ENCODE measurements at places on chromosomes 1 and 21.

DNA sequence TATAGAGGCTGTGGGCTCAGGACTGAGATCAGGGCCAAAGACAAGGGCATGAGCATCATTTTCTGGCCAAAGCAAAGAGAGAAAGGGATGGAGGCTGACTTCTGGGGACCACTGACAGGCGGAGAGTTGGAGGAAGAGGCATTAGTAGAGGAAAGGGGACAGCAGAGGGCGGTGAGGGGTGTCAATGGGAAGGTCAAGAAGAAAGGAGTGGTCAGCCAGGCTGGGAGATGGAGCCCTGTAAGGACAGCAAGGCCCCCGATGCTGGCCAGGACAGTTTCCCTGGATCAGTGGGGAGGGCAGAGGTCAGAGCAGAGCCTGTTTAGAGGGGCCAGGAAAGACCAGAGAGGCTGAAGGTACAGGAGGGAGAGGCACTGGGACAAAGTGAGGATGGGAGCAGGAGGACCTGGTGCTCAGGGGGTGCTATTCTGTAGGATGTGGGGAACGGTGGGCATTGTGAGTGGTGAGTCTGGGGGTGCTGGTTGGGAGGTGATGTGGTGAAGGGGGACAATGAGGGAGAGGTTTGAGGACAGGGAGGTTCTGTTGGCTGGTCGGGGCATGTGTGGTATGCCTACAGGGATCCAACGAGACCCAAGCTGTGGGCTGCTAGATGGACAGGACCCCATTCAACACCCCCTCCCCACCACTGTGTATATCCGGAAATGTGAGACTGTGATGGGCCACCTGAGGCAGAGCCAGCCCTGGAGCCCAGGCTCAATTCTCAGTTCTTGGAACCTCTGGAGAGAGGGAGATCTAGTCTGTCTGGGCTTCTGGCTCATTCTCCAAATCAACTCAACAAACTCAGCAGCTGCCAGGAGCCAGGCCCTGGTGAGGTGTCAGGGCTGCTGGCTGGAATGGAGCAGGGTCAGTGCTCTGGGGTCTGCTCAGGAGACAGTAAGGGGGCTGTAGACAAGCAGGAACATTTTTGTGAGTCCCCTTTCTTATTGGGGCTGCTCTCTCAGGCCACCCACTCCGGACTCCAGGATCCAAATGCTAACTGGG, 1.4 kb upstream of the FAM151A start:
- DNase-seq, result no peak

DNA sequence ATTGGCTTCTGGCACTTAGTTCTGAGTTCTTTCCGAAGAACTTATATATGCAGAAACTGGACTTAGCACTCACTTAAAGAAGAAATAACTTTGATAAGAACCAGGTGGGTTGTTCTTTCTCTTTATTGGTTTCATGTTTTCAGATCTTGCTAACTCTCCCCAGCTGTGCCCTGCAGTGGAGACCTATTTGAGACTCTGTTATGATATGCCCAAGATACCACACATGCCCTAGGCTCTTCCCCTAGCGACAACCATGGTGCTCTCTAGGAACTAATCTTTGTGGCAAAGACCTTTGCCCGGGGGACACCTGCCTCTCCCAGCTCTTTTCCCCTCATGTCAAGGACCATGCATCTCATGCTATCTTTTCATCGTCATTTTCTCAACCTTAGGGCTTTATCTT, 128.8 kb downstream of the PBX1 start:
- no peak for DNase-seq

DNA sequence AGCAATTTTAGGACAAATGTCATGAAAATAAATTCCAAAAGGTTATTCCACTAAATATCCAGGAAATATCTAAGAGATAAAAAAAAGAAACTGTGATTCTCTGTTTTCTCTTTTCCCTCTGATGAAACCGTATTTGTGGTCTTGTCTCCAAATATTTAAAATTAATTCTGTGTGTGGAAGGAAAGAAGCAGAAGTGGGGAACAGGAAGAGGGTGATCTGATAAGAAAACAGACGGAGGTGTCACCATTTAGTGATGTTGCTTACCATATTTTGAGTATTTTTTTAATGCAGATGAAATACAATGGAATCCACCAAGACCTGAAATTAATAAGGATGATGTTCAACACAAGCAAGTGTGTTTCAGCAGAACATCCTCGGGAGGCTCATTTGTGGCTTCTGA, 29.6 kb downstream of the CLCA1 start:
- no peak for DNase-seq

DNA sequence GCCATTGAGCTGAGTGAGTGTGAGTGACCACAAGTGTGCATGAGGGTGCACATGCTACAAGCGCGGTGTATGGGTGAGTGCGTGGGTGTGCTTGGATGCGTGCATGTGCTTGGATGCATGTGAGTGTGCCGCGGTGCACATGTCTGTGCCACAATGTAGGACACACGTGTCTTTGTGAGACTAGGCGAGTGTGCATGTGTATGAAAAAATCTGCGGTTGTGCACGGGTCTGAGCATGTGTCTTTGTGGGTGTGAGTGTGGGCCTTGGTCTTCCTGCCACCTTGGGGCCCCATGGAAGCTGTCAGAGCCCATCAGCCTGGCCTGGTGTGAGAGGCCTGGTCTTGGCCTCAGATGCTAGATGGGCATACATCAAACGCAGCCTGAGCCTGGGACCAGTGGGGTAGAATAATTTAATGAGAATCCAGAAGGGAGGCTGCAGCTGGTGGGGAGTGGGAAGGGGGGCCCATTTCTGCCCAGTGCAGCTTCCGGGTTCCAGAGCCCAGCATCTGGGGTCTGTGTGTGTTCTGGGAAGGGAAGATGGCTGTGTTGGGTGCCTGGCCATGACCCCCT, 103.9 kb upstream of the SLC2A1 start:
- no peak for DNase-seq

GRCh38 chr1:19038096-19038495, 81.6 kb upstream of the IFFO2 start:
- DNase-seq, result no peak

- DNase-seq, result no peak
These were observed 60.0 kb upstream of the TLR5 start for GRCh38 chr1:223203034-223203408.

DNA sequence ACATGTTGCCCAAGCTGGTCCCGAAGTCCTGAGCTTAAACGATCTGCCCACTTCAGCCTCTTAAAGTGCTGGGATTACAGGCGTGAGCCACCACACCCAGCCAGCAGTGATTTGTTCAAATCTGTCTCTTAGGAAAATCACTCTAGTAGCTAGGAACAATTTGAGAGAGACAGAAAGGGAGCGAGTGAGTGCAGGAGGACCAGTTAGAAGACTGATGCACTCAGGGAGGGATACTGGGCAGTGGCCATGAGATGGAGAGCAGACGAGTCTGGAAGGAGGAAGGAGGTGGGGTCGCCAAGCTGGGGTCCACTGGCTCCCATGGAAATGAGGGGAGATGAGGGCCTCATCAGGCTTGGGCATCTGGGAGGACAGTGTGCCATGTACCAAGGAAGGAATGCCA, 23.6 kb upstream of the SSBP3 start:
- DNase-seq, result no peak

DNA sequence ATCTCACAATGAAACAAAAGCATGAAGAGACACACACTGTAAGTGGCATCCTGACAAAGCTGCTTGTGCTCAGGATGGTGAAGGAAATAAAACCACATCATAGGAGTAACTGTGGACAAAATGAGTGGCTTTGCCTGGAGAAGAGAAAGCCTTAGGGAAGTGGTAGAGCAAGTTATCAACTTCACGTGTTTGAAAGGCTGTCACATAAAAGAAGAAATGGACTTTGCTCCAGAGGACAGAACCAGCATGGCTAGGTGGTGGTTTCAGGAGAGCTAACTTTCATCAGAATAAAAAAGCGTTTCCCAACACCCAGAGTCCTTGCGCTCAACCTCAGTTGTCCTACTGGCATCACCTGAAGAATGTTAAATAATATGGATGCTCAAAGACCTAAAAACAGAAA, 139.9 kb downstream of the SETD4 start:
- DNase-seq, result no peak

GRCh38 chr1:23726686-23727085, 16.6 kb upstream of the ELOA start:
- no peak for DNase-seq

- DNase-seq, result no peak
These were observed 72.7 kb upstream of the CNIH3 start for GRCh38 chr1:224543453-224543852.

- DNase-seq, result no peak
These were observed 46.3 kb downstream of the AIDA start for GRCh38 chr1:222665964-222666363.

GRCh38 chr1:58818976-58819375, 35.1 kb upstream of the JUN start:
- no peak for DNase-seq

DNA sequence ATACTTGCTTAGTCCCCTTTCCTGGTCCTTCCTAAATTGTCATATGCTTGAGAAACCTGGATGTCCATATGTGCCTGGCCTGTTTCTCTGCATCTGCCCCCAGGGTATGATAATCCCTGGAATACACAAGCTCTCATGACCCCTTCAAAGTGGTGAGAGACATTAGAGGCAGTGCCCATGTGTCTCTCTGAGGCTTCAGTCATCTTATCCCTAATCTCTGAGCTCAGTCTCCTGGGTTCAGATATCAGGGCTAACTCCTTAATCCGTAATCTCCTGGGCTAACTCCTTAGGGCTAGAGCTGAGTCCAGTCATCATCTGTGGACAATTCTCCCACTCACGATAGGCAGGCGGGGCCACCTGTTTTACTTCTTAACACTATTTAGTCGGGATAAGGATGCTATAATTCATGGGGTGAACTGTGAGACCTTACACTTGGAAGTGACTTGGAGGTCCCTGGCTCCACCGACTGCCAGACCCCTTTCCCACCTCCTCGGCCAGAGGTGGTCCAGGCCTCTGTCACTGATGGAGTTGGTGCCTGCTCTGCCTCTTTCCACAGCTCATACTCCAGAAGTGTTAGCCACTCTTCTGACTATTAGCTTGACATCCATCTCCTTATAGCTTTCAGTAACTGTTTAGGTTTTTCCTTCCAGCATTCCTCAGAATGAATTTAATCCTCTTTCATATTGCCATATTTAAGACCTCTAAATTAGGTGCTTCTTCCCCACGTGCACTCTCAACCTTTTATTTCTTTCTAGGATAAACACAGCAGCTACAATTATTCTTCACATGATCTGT, 22.7 kb downstream of the CCN1 start:
- no peak for DNase-seq

- DNase-seq, result no peak
These were observed 123.6 kb downstream of the MACF1 start for GRCh38 chr1:39328095-39328494.

- no peak for DNase-seq
These were observed 289.7 kb downstream of the HHAT start for GRCh38 chr1:210618369-210618768.

DNA sequence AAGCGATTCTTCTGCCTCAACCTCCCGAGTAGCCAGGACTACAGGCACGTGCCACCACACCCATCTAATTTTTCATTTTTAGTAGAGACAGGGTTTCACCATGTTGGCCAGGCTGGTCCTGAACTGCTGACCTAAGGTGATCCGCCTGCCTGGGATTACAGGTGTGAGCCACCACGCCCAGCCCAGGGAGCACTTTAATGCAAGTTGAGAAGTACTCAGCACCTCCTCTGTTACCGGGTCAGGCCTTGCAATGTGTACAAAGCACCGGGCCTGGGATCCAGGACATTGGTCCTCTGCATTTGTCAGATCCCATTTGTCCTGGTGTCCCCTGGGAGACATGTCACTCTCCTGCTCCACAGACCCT, 143.6 kb downstream of the TOMM20 start:
- no peak for DNase-seq

GRCh38 chr1:59831529-59831928, 16.8 kb downstream of the HOOK1 start:
- no peak for DNase-seq

GRCh38 chr1:42639116-42639515, 19.1 kb upstream of the PPIH start:
- no peak for DNase-seq

DNA sequence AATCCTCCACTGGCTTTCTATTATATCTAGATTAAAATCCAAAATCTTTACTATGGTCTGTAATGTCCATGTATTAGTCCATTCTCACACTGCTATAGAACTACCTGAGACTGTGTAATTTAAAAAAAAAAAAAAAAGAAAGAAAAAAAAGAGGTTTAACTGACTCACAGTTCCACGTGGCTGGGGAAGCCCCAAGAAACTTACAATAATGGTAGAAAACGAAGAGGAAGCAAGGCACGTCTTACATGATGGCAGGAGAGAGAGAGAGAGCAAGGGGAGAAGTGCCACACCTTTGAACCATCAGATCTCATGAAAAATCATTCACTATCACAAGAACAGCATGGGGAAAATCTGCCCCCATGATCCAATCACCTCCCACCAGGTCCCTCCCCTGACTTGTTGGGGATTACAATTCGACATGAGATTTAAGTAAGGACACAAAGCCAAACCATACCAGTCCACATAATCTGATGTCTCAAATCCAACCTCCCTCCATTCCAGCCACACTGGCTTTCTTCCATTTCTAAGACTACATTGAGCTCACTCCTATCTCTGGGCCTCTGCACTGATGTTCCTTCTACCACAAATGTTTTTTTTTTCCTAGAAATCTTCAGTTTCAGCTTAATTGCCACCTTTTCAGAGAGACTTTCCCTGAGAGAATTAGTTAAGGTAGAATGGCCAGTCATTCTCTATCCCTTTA, 92.4 kb downstream of the EIF4G3 start:
- no peak for DNase-seq

GRCh38 chr1:234331507-234331906, 41.7 kb upstream of the COA6 start:
- DNase-seq, result no peak

- DNase-seq, result no peak
These were observed 35.8 kb downstream of the UBASH3A start for GRCh38 chr21:42439284-42440186.

DNA sequence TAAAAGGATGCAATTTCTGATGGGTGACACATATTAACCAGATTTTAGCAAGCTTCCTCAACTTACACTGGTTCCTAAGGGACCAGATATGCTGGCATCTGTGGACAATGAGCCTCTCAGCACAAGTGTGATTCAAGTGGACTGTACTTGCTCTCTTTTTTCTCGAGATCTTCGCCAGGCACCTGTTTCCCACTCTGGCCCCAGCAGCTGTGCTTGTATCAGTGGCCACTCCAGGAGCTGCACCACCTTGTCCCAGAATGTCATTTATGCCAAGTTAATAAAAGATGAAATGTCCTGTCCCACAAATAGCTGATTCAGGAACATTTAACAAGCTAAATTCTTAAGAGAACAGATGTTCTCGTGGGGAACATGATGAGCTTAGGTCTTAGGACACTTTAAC, 14.6 kb downstream of the C1orf198 start:
- no peak for DNase-seq

GRCh38 chr1:15344800-15345704, 64.6 kb upstream of the EFHD2 start:
- DNase-seq, result no peak

Data from activated T-cell treated with anti-CD3 and anti-CD28 coated beads, Interleukin-2, amount 50 U/mL, for 1 hour (primary cell).